Stimulated activated CD8-positive, alpha-beta memory T cell treated with anti-CD3 and anti-CD28 coated beads, Interleukin-7, amount 100 ng/mL, for 1 hour (primary cell): ENCODE measurements at places on chromosomes 16 and 17.

DNA sequence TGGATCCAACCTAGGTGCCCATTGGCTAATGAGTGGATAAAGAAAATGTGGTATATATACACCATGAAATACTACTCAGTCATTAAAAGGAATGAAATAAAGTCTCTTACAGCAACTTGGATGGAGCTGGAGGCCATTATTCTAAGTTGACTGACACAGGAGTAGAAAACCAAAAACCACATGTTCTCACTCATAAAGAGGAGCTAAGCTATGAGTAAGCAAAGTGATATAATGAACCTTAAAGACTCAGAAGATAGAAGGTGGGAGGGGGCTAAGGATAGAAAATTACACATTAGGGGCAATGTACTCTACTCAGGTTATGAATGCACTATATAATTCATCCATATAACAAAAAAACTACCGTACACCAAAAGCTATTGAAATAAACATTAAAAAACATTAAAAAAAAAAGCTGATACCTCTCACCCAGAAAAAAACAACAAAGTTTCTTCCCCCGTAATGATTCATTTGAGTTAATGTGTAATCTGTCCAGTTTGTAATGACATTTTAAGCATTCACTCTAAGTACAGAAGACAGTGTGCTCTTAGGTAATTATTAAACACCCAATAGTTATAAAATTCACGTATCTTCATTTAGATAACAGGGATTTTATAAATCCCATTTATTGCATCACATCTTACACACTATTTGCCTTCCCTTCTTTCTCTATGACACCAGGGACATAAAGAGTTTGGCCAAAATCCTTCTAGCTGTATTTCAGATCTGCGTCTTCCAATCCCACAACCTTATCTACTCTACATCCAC, 941.5 kb downstream of the CDH11 start:
- no peak for DNase-seq

DNA sequence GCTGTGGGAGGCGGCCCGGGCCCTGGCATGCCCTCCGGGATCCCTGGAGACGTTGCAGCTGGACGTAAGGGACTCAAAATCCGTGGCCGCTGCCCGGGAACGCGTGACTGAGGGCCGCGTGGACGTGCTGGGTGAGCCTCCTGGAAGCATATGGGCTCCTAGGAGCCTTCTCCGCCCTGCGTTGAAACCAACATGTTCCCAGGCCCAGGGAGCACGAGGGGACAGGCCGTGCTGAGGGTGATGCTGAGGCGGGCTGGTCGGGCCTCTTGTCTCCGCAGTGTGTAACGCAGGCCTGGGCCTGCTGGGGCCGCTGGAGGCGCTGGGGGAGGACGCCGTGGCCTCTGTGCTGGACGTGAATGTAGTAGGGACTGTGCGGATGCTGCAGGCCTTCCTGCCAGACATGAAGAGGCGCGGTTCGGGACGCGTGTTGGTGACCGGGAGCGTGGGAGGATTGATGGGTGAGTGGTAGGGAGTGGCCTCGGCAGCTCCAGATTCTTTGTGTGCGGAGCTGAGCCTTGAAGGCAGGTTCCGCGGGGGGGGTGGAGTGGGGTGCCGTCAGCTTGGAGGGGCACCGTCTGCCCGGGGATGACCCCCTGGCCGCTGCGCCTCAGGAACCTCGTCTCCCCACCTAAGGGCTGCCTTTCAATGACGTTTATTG, 567 bp downstream of the HSD17B1 start:
- no peak for DNase-seq

GRCh38 chr16:25158401-25158800, 46.9 kb downstream of the LCMT1 start:
- no peak for DNase-seq

- DNase-seq: no peak
Observed at GRCh38 chr17:65973237-65973636, 218.7 kb downstream of the CEP112 start.

GRCh38 chr17:55177855-55178217, 86.9 kb upstream of the HLF start:
- no peak for DNase-seq

DNA sequence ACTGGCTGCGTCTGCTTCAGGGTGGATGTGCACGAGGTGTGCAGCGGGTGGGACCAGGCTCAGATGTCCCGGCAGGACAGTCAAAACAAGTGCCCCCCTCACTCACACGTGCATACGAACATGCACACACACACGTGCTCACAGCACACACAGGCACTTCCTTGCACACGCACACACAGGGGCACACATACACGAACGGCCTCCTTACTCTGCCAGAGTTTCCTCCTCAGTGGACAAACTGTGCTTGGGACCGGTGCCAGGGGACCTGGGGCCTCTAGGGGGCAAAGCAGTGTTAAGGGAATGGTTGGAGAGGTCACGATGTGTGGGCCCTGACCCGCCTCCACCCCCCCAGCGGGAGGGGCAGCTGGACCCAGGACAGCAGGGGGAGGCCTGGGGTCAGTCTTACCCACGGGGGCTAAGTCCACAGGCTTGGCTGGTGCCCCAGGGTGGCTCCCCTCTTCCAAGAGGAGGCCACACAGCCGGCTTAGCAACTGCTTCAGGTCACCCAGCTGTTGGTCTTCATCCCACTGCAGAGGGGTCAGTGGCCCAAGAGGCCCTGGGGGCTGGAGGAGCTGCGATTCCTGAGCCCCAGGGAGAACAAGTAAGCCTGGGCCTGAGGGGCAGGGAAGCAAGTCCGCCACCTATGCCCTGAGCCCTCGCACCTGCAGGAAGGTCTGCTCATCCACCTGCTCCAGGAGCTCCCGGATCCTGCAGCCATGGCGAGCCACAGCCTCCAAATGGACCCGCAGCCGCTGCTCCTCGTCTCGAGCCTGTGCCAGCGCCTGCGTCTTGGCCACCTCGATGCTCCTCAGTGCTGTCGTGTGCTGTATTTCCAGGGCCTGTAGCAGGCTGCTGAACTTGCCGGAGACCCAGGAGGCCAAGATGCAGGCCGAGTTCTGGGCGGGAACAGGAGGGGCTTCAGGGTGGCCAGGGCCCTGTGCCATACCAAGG, 4.9 kb downstream of the TRIM65 start:
- DNase-seq: no peak

GRCh38 chr17:50273654-50274040, 619 bp upstream of the TMEM92 start:
- DNase-seq: no peak

- DNase-seq: no peak
Observed at GRCh38 chr17:65477600-65477999, 83.8 kb downstream of the AXIN2 start.

GRCh38 chr17:79116575-79117368, 42.1 kb downstream of the ENGASE start:
- DNase-seq: no peak
